ENCODE measurements at places on chromosomes 13 and 19. TPM values are rescaled to one million over a fixed set of nuclear protein-coding genes. Genes with fewer than 3 reads are reported as not detected.

Gene ZC3H4
- total RNA-seq = 18.8 TPM

Gene ATP4B
- not detected for total RNA-seq

Gene INAFM1
- total RNA-seq = 5.0 TPM

Gene CATSPERD
- total RNA-seq = not detected

Gene RNF113B
- total RNA-seq = not detected

Gene OR4F17
- total RNA-seq = not detected
